Stimulated activated naive B cell treated with anti-CD40 and anti-IgM and Interleukin-4, amounts not matched to agents 10 μg/mL and 1 μg/mL and 100 μg/mL, for 72 hours (primary cell): ENCODE measurements at places on chromosomes 7 and 10.

DNA sequence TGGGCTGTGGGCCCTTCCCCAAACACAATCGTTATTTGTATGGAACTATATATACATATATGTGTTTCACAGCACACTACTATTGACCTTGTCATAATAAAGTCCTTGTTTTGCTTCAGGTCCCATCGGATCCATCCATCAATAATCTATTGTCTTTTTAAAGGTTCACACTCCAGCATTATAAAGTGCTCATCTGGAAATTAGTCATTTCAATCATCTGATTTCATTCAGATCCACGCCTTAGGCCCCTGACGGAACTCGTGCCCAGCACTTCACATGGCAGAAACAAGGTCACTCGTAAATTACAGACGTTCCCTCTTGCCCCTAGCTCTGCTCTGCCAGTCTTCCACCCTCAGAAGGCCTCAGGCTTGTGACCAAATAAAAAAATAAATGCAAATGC, 133.1 kb upstream of the PPP2R2D start:
- no peak for DNase-seq

DNA sequence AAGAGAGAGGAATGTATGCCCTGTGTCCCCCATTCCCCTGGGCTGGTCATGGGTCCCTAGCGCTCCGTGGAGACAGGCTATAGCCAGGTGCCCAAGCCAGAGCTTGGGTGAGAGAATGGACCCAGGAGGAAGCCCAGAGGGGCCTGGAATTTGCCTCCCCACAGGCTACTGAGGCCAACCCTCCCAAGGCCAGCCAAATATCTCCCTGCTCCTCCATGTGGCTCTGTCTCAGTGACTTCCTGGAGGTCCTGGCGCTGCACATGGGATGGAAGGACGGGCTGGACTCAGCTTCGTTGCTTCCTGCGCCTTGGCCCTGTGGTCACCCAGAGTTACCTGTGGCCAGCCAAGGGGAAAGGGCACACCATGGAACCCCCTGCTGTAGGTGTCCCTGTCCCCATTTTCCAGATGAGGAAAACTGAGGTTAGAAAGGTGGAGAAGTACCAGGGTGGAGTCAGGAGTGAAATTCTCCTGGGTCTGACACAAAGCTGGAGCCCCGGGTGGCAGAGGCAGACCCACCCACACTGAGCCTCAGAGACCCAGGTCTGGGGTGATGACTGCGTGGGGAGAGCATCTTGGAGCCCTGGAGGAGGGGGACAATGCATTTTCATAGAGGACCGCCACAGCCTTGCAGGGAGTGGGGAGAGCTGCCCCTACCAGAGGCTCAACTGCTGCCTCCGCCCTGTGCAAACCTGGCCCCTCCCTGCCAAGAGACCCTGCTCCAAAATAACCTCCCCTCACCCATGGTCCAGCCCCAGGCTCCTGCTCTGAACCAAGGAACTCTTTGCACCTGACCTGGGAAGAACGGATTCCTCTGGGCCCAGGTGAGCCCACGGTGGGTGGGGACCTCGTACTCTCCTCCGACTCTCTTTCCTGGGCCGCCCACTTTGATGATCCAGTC, 42.6 kb downstream of the TMEM270 start:
- no peak for DNase-seq

DNA sequence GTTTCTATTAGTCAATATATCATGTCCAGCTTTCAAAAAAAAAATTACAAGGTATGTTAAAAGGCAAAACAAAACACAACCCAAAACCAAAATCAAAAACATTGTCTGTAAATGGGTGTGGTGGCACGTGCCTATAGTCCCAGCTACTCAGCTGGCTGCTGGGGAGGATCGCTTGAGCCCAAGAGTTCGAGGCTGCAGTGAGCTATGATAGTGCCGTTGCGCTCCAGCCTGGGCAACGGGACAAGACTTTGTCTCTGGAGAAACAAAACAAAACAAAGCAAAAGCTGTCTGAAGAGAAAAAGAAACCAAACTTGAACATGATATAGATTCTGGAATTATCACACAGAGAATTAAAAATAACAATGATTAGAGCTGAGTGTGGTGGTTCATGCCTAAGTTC, 10.3 kb upstream of the CPA5 start:
- DNase-seq: no peak

GRCh38 chr10:30537586-30537985, 92.0 kb downstream of the LYZL2 start:
- no peak for DNase-seq

GRCh38 chr10:103154521-103155299, 38.4 kb downstream of the NT5C2 start:
- DNase-seq: no peak

DNA sequence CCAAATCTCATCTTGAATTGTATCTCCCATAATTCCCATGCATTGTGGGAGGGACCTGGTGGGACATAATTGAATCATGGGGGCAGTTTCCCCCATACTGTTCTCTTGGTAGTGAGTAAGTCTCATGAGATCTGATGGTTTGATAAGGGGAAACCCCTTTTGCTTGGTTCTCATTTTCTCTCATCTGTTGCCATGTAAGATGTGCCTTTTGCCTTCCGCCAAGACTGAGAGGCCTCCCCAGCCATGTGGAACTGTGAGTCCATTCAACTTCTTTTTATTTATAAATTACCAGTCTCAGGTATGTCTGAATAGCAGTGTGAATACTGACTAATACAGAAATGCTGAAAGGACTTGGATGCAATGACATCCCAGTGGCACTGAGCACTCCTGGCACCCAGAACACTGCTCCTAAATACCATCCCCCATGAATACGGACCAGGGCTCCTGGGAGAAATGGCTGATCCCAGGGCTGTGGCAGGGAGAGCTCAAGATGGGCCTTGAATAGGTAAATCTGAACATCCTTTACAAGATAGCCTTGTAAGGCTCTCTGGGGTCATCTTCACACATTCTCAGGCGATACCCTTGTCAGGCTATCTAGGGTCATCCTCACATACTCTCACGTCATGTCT, 19.4 kb downstream of the ZFAND2A start:
- DNase-seq: peak; percentile 61

DNA sequence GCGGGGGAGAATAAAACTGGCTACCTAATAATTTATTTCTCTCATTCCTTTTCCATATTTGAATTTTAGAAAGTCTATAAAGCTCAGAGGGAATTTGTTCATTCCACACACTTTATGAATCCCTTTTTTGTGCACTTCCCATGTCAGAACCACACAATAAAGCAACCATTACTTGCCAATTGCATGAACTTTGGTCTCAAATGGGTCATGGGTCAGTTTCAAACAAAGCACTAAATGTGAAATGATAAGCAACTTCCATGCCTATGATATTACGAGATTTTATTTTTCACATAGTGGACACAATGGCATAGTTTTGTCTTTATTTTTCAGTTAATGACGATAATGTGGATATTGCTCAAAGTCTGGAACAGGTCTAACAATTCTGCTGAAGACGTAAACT, 18.6 kb upstream of the RELN start:
- DNase-seq: no peak

DNA sequence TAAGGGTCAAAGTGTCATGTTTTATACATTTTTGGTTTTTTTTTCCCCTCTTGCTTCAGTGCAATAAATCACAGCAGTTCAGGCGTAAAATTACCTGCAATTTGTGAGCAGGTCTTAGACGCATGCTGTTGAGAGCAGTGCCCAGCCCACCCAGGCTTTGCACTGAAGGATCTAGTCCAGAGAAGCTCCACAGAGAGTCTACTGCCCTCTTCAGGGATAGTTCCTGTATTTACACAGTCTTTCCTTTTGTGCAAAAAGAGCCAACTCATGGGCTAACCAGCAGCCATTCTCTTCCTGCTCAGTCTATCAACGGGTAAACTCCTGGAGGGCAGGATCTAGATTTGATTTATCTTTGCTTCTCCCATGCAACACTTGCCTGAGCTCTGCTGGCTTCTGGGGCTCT, 82.2 kb upstream of the NAMPT start:
- DNase-seq: no peak

DNA sequence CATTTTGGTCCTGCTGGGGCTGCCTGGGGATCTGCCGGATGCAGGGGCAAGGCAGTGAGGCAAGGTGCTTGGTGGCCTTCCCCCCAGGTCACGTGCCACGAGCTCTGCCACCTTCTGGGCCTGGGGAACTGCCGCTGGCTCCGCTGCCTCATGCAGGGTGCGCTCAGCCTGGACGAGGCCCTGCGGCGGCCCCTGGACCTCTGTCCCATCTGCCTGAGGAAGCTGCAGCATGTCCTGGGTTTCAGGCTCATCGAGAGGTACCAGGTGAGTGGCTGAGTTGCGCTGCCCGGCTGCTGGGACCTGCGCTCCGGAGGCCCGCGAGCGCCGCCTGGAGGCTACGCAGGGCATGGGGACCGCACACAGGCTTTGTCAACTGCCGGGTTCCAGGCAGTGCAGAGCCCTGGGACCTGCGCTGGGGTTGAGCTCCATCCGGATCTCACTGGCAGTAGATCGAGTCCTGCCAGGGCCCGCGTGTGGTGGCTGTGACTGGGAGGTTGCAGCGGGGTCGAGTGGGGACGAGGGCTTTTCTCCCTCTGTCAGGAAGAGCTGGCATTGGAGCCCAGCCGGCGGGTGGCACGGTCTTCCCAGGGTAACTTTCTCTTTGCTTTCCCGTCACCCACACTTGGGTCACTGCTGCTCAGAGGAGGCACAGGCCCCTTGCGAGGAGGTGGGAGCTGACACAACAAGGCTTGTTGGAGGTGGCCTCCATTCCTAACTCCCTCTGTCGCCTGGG, 21.7 kb downstream of the AMZ1 start:
- DNase-seq: peak; percentile 79

DNA sequence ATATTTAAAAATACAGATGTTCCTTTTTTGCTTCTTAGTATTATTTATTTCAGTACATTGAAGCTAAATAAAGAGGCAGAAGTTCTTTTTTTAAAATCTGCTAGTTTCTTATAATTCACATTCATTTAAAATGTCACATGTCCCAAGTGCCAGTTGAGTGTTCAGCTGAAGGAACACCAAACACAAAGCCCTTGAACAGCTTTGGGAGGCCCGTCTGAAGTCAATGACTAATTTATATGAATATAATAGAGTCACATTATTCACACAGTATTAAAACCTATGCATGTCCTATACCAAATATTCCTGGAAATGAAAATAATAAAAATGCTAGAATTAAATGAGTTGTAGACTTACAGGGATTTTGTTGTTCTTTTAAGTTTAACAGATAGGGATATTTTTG, 70.3 kb downstream of the GNAI1 start:
- no peak for DNase-seq

DNA sequence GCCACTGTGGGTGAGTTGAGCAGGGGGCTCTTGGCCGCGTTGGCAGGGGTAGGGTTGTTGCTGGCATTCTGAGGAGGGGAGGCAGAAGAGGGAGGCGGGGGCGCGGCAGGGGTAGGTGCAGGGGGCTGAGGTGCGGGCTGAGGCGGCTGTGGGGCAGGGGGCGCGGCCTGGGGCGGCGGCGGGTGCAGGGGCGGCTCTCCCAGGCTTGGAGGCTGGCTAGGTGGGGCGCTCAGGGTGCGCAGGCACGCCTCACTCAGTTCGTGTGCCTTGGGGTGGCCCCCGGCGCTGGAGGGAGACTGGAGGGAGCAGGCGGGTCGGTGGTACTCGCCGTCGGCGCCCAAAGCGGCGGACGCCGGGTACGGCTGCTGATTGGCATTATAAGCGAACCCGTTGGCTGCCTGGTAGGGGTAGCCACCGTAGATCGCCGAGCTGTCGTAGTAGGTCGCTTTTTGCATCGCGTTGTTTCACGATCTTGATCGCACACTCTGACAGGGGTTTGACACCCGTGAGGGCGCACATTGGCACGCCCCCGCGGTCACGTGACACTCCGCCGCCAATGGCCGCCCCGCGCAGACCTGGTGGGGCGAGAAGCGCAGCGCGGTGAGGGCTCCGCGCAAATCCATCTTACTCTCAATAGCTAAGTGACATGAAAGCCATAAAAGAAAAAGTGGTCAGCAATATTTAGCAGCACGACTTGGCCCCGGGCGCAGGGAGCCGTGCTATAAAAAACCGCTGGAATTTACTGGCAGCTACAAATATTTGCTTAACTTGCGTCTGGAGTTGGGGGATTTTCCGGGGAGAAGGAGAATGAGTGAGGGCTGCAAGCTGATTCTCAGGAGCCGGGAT, 7.9 kb upstream of the HOXA2 start:
- DNase-seq: no peak

DNA sequence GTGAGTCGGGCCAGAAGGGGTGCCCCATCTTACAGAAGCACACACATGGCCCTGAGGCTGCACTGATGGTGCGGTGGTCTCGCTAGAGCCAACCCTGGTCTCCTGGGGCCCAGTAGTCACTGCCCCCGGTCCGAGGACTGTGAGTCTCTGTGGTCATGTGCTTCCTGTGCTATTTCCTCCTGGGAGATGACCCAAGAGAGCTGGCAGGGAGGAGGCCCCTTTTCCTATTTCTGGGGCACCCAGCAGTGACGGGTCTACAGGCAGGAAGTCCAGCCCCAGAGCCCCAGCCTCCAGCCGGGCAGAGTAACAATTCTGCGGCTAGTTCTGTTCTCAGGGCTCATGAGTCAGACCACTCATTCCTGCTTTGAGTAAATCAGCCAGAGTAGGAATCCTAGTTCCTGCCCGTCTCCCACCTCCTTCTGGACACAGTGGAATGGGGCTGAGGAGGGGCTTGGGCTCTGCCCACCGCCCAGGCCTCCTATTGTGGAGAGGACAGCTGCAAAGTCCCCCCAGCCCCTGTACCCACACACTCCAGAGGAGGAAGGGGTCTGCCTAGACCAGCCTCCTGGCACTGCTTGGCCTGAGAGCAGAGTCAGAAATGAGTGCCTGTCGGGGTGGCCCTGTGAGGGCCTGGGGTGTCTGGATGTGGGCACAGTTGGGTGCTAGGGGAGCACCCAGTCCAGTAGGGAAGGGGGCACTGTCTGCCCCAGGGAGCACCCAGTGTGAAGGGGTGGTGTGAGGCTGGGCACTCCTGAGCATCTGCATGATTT, 80.5 kb upstream of the PPIF start:
- peak; percentile 78 for DNase-seq

GRCh38 chr7:73515178-73515577, 6.9 kb downstream of the BAZ1B start:
- no peak for DNase-seq

DNA sequence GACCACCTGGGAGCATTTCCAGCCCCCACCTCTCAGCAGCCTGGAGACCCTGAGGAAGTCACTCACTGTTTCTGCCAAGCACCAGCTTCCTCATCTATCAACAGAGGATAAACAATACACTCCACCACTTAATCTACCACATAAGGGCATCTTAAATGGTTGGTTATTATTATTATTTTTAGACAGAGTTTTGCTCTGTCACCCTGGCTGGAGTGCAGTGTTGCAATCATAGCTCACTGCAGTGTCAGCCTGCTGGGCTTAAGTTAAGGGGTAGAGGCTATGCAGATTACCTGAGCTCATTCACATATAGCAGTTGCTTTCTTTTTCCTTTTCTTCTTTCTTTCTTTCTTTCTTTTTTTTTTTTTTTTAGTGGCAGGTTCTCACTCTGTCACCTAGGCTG, 59.5 kb upstream of the ELN start:
- DNase-seq: no peak

- no peak for DNase-seq
Observed at GRCh38 chr7:127848241-127848640, 183.0 kb downstream of the LRRC4 start.

DNA sequence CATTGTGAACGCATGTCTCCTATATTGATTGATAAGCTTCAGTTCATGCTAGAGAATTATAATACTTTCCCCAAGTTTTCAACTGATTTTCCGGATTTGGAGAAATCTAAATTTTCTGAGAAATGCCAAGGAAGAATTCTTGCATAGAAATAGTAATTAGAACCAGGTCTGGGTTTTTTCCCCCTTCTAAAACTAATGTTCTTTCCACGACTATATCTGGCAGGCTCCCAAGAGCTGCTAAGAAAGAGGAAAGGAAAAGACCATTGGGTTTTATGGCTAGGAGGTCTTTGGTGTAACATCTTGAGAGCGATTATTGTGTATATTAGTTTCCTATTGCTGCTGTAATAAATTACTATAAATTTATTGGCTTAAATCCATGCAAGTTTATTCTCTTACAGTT, 71.8 kb upstream of the CACNB2 start:
- no peak for DNase-seq
